ENCODE measurements at places on chromosomes 7 and 10.

DNA sequence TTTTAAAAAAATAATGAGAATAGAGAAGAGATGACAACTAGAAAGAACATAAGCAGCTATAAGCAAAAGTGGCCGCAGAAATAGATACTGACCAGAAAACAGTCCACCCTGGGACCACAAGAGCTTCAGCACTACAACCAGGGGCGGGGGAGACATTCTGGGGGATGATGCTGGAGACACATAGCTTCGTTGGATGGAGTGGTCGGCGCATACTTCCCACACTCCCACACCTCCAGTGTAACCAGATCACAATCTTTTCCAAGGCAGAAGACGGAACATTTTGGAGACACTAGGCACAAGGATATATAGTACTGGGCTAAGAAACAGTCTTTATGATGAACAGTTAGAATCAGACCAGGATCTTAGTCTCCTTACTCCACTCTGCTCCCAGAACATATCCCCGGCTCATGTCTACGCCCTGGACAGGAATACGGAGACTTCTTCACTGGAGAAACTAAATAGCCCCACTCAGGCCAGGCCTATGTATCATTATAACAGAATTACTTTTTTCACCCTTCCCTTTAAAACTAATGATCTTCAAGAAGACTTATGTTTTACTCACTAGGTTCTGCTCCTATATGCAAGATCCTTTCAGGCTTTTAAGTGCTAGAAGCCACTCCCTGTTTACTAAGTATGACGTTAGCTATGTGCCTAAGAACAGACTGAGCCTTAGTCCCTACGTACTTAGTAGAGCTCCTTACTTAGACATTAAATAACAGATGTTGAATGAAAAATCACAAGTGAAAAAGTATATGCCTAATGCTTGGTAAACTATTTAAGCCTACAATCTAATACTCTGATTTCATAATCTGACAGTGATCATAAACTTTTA, 169.6 kb downstream of the SRPK2 start:
- no peak for DNase-seq

GRCh38 chr7:80883154-80884025, 35.5 kb downstream of the SEMA3C start:
- DNase-seq = no peak

DNA sequence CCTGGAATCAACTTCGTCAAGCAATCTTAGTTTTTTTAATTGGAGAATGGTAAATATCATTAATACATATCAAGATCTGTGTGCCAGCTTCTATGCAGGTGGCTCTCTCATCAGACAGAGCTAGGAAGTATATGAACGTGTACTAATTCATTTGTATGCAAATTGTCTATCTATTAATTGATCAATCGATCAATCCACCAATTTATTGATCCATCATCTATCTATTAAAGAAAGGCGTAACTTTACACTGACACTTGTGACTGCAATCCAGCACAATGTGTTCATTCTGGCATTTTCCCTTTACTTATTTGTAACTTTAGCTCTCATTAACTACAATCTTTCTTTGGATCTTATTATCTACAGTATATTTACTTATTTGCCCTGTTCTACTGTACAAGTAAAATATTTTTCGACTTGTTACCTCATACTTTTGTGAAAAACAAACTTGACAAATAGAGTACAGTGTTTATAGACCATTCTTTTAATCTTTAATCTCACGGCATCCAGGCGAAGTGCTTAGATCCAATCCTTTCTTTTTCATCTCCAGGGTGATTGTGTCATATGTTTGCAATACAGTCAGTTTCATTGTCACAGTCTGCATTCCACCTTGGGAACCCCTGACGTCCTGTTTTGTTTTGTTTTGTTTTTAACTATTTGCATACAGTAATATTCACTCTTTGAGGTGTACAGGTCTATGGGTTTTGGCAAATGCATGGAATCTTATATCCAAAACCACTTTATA, 22.0 kb upstream of the GHRHR start:
- no peak for DNase-seq

DNA sequence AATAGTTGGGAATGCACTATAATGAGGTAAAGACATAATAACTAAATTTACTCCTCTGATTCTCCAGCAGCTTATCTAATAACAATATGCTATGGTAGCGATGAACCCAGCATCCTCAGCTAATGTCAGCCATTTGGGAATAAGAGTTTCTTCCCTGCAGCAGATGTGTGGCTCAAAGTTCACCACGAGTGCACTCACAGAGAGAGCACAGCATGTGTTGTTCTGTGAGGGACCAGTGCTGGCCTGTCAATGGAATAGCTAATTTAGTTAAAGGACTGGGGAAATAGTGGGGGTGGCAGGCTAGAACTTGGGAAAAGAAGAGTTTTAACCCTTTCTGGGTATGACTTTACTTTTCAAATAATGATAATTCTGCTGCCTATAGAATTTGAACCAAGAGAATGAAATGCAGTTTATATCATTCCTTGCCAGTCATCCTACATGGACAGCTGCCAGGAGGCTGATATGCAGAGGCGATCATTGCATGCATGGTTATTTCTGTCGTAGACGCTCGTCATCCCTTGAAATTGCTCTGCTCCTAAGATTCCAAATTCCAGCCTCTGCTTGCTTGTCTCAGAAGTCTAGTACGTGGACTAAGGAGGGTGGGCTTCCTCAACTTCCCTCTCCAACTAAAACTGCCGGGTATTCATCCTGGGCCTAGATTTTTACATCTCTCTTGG, 355.6 kb downstream of the RNLS start:
- no peak for DNase-seq

GRCh38 chr7:132638000-132638399, 61.7 kb upstream of the PLXNA4 start:
- no peak for DNase-seq

DNA sequence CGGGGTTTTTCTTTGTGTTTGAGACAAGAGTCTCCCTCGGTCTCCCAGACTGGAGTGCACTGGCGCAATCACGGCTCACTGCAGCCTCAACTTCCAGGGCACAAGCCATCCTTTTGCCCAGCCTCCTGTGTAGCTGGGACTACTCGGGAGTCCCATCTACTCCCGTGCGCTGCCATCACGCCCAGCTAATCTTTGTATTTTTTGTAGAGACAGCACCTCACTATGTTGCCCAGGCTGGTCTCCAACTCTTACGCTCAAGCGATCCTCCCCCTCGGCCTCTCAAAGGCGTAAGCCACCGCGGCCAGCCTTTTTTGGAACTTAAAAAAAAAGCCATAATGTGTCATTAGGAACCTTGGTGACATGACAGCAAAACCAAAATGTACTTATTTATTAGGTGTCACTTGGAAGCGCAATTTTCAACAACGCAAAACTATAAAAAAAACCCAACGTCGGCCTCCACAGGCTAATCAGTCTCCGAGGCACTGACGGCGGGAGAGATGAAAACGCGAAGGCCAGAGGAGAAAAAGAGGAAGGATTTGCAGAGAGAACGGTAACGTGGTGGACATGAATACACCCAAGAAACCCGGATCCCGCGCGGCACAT, 911 bp upstream of the HNRNPH3 start:
- no peak for DNase-seq

DNA sequence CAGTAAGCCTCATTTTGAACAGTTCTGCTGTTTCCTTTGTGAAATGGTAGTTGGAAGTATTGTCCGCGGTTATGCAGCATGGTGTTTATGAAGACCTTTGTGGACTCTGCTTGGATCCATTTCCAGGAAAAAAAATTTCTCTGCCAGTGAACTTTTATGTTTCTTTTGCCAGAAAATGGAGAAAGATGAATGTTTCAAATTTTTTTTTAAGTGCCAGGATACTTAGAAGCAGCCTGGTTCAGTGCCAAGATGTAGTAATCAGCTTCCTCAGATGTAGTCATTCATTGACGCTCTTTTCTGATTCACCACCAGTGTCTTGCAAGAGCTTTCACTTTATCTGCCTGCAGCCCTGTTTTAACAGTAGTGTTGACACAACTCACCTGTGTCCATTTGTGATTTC, 258.2 kb downstream of the SDK1 start:
- DNase-seq = no peak

- no peak for DNase-seq
Observed at GRCh38 chr10:5259132-5259951, 62.7 kb downstream of the AKR1C4 start.
